ENCODE measurements at places on chromosomes 7 and 10. TPM values are rescaled to one million over a fixed set of nuclear protein-coding genes. Genes with fewer than 3 reads are reported as not detected.
A peak's percentile ranks its signal among the peaks of the same experiment; 100 is the strongest.

DNA sequence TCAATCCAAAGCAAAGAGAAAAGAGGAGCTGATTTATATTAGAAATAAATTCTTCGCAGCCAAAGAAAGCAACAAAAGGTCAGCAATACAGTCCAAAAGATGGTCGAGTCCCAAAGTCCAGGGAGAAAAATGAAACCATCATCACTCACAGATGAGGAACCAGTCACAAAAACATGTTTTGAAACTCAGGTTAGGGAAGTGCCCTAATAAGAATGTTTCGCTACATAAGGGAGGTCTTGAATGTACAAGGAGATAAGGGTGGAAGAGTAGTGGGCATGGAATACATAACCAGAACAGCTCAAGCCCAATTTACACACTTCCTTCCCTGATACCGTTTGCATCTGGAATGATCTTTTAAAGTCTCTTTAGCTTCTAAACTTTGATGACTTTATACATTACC, 53.6 kb downstream of the VPS41 start:
- no peak for DNase-seq

GRCh38 chr10:92886334-92886961, 38.1 kb downstream of the EXOC6 start:
- no peak for DNase-seq

GRCh38 chr7:16739863-16740622, 13.5 kb upstream of the TSPAN13 start:
- DNase-seq = no peak

DNA sequence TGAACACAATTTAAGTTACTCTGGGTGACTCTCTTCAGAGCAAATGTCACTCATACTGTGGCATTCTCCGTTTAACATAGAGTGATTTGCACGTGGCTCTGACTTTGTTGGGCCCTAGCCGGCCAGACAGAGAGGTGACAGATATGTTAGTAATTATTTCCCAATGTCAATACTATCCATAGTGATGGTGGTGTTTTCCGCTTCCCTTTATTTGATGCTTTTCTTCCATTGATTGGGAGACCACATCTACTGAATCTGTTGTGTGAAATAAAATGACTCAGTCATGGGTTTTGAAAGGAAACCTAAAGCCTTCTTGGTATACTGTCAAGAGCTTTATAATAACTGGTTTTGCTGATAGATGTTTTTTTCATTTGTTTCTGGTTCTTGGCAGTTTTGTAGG, 7.4 kb downstream of the AVL9 start:
- DNase-seq = no peak

- no peak for DNase-seq
Measured at GRCh38 chr7:117143580-117143979, 179.3 kb downstream of the WNT2 start.

GRCh38 chr7:7157177-7157886, 25.0 kb upstream of the C1GALT1 start:
- DNase-seq = peak; percentile 77

OR2A7 gene
- 0.24 TPM for total RNA-seq
